ENCODE measurements at places on chromosomes 4 and X. TPM values are rescaled to one million over a fixed set of nuclear protein-coding genes. Genes with fewer than 3 reads are reported as not detected.

- no peak for DNase-seq
These were observed 14.3 kb downstream of the CT47C1 start for GRCh38 chrX:119087121-119087520.

- DNase-seq, result no peak
These were observed 247.8 kb upstream of the DKK2 start for GRCh38 chr4:107283587-107284559.

CHST7 gene
- total RNA-seq, result 8.3 TPM

CFAP47 gene
- total RNA-seq, result 7.2 TPM

REELD1 gene
- total RNA-seq, result 0.86 TPM

DNA sequence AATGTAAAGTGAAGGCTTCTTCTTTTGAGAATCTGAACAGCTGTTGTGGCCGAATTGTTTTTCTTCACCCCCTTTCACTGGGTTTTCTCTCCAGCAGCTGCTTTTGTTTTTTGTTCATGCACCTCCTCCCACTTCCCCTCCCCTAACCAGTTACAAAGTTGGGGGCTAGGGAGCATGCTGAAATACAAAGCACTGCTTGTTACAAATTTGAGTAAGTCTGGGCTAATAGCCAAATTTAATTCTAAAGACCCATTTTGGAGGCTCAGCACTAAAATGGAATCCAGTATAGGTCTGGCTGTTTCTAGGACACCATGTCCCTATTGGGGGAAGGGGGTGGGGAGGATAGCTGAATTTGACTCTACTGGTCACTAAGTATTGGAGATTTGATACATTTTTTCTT is 89.2 kb upstream of the GPM6B start:
- no peak for DNase-seq

CDX4 gene
- not detected for total RNA-seq

GPR34 gene
- 6.0 TPM for total RNA-seq

GRCh38 chrX:23699636-23700194 is 32.4 kb downstream of the PRDX4 start:
- DNase-seq, result peak; percentile 21

DNA sequence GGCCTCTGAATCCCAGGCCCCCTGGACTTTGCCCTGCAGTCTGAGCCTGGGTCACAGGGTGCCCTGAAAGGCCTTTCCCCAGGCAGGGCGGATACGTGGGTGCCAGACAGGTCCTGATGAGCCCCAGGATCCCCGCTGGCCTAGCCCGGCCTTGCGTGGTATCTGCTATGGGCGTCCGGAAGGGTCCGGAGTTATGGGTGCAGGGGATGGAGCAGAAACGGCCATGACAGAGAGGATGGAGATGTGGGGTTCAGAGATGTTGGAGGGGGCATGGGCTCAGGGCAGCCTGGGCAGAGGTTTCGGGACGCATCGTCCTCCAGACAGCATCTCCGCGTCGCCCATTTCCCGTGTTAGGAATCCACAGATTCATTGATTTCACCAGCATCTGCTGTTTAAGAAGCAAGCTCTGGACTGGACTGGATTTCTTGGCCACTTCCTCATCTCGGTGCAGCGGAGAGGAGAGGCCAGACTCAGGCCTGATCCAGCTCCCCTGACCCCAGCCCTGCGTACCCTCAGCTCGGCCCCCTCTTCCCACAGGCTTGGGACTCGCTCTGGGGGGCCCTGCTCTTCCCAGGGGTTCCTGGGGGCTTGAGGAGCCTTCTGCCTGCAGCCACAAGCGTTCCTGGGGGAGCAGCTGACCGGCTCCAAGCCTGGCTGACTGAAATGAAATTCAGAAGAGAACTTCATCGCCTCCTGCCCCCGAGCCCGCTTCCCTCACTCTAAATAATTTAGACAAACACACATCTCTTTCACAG is 86.9 kb upstream of the ADRA2C start:
- DNase-seq, result no peak

Data from lung (tissue), 17 donors.